ENCODE measurements at places on chromosomes 16 and 17.

- DNase-seq = no peak
Observed at GRCh38 chr16:57377080-57377841, 5.0 kb downstream of the CX3CL1 start.

DNA sequence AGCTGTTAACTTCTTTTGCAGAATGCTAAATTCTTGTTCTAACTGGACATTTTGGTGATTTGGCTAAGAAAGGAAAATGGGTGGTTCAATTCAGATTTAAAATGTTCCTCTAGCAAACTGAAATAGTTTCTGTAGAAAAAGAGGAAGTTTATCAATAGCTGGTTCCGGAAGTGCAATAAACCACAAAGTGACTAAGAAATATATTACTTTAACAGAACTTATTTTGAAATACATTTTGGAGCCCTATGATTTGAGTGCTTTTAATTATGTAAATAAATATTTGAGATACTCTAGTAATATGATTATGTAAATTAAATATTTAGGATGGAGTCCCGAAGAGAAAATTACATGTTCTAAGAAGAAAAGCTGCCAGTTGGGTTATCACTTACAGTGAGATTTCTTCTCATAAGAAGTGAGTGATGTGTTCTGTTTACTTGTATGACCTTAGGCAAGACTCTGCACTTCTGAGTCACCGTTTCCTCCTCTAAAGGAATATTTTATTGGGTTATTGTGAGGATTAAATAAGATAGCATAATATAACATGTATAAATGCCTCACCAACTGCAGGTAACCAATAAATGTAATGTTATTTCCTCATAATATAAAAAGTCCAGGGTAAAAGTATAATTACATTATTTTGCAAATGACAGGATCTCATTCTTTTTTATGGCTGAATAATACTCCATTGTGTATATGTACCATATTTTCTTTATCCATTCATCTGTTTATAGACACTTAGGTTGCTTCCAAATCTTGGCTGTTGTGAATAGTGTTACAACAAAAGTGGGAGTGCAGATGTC lies at the start of gene EVI2B:
Gene EVI2B, minus strand, starts transcription at position 73 of the 800 bp plus-strand sequence. CDS start 8,445 bp downstream, outside the sequence.
- DNase-seq = no peak

DNA sequence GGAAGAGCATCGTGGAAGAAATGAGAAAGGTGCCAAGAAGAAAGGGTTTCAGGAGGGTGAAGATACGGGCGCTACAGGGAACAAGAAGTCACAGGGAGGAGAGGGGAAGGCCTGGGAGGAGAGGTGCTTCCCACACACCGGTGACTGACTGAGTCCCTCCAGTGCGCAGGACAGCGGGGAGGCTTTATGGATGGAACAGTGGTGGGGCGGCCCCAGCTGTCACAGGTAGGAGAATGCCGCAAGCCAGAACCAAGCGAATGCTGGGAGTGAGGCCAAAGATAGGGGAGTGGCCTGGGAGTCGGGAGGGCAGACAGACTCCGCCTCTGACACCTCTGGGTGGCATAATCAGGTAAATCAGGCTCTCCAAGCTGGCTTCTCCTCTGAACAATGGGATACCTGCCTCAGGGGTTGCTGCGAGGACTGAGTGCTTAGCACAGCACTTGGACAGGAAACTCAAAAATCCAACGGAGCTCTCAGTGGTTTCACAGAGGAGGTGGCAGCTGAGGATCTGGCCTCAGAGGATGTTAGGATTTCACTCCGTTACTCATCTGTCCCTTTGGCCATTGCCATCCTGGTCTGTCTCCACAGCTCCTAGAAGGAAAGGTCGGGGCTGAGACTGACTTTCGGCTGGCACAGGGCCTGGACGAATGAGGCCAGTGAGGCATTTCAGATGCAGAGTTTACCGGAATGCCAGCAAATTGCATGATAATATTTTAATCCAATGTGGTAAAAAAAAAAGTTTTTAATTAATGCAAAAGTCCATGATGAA lies 717 bp upstream of the CNP start:
- DNase-seq = no peak

DNA sequence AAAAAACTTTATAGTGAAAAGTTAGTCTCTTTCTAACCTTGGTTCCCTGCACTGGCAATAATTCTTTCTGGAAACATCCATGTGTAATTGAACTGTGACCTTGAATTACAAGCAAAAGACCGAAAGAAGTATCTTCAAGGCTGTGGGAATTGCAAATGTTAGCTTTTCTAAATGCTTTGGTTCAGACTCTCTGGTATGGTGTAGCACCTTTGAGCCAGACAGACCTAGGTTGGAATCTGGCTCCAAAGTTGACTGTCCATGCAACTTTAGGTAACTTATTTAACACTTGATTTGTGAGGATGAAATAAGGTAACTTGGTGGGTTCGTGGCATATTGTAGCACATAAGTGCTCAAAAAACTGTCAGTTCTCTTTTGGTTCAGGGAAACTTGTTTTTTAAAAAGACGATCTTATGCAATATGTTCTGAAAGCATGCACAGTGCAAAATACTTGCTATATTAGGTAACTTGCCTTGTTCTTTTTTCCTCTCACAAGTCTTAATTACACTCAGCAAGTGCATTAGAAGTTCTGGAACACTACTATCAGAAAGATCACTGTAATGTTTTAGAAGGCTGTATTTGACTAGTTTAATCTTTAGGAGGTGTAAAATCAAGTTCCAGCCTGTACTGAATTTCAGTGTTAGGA lies 46.3 kb downstream of the TANGO6 start:
- no peak for DNase-seq

- no peak for DNase-seq
Observed at GRCh38 chr16:27107185-27107592, 40.5 kb downstream of the C16orf82 start.

DNA sequence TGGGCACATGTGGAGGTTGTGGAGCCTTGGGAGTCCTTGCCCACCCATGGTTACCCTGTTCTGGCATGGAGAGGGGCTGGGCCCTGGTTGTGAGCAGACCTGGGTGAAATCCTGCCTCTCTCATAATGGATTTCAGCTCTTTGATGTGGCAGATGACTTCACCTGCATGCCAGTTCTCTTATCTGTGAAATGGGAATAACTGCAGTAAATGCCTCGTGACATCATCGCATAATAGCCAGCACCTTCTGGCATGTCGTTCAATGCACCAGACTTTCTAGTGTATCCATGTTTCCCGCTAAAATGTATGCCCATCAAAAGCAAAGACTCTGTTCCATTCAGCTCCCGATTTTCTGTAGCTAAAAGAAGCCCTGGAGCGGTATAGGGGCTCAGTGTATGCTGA lies 197.6 kb downstream of the MAF start:
- no peak for DNase-seq
